ENCODE measurements at places on chromosomes 7 and 10.
A peak's percentile ranks its signal among the peaks of the same experiment; 100 is the strongest.

GRCh38 chr7:30366606-30367005, 82.2 kb downstream of the ZNRF2 start:
- DNase-seq = no peak

DNA sequence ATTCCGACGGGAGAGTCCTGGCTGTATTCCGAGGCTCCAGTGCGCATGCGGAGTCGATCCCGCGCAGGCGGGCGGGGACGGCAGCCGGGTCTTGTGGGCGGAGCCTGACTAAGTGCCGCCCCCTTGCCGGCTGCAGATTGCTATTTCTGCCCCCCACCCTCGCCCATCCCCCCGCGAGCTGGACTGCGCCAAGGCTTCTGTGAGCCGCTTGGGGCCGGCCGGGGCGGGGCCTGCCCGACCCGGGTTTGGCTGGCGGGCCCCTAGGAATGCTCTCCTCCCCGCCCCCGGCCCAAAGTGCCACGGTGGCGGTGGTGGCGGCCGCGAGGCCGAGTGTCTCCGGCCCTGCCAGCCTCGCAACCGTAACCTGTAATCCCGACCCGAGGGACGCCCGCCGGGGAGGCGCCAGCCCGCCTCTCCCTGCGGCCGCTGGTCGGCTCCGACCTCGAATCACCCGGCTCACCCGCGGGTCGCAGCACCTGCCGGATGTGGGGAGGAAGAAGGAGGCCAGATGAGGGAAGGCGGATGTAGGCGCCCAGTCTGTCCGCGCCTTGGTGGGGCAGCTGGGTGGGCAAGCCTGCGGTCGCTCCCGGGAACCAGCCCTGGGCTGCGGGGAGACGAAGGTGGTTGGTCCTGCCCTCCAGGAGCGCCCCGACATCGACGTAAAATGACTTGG, 702 bp upstream of the KAZALD1 start:
- peak; percentile 98 for DNase-seq

DNA sequence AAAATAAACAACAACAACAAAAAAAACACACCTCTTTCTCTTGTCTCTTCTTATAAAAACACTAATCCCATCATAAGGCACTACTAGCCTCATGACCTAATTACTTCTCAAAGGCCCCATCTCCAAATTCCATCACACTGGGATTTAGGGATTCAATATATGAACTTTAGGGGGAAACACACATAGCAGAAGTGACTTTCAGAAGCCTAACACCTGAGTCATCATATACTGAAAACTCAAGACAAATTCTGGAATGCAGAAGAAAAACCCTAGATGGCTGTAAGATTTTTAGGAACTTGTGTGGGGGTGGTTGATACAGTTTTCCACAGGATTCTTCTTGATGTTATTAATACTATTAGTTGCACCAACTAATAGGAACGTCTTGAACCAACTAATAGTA, 33.7 kb upstream of the CSTF2T start:
- DNase-seq = no peak

DNA sequence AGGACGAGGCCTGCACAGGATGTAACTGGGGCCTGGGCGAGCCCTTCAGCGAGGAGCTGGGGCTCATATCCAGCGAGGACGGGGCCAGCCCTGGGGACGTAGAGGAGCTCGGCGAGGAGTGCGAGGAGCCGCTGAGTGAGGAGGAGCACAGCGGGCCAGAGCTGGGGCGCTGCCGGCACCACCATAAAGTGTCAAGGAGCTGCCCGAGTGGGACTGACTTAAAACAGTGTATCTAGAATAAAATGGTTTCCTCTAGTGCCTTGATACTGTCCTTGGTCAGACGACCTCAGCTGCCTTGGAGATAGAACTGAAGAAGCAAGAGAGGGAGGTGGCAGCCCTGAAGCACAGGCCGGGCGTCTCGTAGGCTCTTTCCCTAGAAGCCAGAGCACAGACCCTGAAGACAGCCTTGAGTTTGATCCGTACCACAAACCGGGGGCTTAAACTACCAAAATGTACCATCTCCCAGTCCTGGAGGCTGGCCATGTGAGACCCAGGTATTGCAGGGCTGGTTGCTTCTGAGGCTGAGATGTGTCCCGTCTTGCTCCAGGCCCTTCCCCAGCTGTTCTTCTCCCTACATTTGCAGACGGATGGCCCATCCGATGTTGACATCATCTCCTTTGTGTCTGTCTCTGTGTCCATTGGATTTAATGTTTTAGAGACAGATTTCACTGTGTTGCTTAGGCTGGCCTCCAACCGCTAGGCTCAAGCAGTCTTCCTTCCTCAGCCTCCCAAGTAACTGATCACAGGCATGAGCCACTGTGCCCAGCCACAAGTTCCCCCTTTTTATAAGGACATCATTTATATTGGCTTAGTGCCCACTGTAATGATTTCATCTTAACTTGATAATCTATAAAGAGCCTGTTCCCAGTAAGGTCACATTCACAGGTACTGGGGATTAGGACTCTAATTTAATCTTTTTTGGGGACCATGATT, 35.8 kb downstream of the DNAJB6 start:
- DNase-seq = no peak

- DNase-seq = no peak
Measured at GRCh38 chr7:83011954-83012353, 150.7 kb downstream of the PCLO start.

DNA sequence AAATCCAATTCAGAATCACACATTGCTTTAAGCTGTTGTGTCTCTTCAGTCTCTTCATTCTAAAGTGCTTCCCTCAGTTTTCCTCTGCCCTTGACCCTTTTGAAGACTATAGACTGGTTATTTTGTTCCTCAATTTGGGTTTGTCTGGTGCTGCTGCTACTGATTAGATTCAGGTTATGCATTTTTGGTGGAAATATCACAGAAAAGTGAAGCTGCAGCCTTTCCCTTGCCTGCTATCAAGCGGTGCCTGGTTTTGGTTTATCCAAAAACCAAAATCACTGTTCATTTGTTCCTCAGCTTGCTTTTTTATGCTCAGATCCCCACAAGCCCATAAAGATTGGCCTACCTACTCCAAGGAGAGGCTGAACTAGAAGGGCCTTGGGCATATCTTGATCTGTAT, 55.2 kb downstream of the ELMO1 start:
- no peak for DNase-seq

- DNase-seq = no peak
Measured at GRCh38 chr7:124603066-124603465, 162.5 kb downstream of the GPR37 start.

- DNase-seq = no peak
Measured at GRCh38 chr10:94299417-94299816, 63.3 kb downstream of the NOC3L start.

- DNase-seq = peak; percentile 57
Measured at GRCh38 chr7:123725586-123726171, 23.1 kb downstream of the WASL start.

- DNase-seq = no peak
Measured at GRCh38 chr10:43209651-43210141, 57.2 kb downstream of the RASGEF1A start.

GRCh38 chr10:117441812-117442443, 66.7 kb upstream of the PDZD8 start:
- DNase-seq = no peak

- DNase-seq = no peak
Measured at GRCh38 chr7:39674406-39674805, 51.0 kb downstream of the RALA start.

DNA sequence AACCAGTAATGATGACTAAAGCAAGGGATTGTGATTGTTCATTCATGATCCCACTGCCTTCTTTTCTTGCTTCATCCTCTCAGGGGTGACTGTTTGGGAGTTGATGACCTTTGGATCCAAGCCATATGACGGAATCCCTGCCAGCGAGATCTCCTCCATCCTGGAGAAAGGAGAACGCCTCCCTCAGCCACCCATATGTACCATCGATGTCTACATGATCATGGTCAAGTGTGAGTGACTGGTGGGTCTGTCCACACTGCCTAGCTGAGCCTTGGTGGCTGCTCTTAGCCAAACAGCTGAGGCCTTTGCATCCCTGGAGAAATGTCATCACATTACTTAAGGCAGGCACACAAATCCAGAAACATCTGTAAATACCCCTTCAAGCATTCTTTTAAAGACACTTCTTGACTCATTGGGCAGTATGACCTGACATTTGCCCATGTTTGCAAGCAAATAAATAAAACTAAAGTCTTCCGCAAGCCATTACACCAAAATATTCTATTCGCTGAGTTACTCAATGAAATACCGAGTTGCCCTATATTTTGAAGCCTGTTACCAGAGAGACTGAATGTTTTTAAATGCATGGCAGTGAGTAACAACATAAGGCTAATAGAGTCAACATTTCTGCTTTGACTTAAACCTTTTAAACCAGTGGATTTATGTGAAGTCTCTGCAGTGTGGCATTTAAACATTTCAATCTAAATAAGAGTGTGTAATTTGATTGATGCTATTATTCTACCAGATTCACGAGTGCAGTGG, 166.3 kb upstream of the LANCL2 start:
- no peak for DNase-seq

- no peak for DNase-seq
Measured at GRCh38 chr10:101896225-101896877, 52.8 kb upstream of the KCNIP2 start.

- DNase-seq = no peak
Measured at GRCh38 chr7:51314726-51315125, 1.9 kb downstream of the COBL start.

GRCh38 chr7:145902123-145902522, 214.5 kb upstream of the CNTNAP2 start:
- DNase-seq = peak; percentile 12

GRCh38 chr10:62582101-62582705, 208.0 kb downstream of the ZNF365 start:
- DNase-seq = no peak
